Right ventricle myocardium inferior (tissue), 1 donor: ENCODE measurements at places on chromosomes 1 and 21. TPM values are rescaled to one million over a fixed set of nuclear protein-coding genes. Genes with fewer than 3 reads are reported as not detected.

GRCh38 chr1:201384406-201384782 is 6.9 kb upstream of the TNNT2 start:
- no peak for DNase-seq

GRCh38 chr1:165187031-165188009 is 169.2 kb downstream of the LMX1A start:
- DNase-seq = no peak

- no peak for DNase-seq
These were observed 31.5 kb downstream of the IGFN1 start for GRCh38 chr1:201222125-201222524.

DNA sequence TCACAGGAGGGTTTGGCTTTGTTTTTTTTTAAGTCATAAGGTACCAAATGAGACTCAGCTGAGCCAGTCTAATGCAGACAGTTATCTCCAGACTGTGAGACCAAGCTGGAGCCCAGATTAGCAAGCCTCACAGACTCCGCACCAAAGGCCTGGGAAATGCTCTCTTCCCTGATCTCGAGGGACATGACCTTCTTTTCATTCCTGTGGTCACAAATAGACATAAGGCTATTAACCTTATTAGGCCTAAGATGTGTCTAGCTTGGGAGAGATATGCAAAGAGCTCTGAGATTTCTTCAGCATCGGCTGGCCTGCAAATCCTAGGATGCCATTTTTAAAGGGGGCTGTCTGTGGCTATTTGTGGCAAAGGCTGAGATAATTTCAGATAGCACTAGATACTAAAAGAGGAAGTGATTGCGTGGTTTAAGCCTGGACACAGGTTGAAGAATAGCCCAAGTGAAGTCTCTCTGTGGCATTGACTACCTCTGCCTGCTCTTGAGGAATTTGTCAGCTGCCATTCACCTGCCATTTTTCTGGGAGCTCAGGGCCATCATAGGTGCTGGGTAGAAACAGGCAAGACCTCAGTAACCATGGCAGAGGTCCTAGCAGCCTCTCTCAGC is 301.3 kb downstream of the SIPA1L2 start:
- DNase-seq = no peak

GRCh38 chr1:17791480-17791879 is 36.3 kb downstream of the ACTL8 start:
- no peak for DNase-seq

Gene FALEC
- not detected for total RNA-seq

Gene AK5
- total RNA-seq = 0.51 TPM
